ENCODE measurements at places on chromosomes 7 and 10. TPM values are rescaled to one million over a fixed set of nuclear protein-coding genes. Genes with fewer than 3 reads are reported as not detected.

DNA sequence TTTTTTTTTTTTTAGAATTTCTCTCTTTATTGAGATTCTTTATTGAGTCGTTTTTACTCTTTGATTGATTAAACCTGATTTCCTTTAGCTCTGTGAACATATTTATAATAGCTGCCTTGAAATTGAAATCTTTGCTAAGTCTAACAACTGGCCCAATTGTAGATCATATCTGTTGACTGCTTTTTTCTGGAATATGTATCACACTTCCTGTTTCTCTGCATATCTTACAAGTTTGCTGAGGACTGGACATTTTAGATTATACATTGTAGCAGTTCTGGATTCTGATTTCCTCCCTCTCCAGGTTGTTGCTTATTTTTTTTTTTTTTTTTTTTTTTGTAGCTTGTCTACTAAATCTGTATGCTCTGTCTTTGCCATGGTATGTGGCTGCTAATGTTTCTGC, 56.3 kb downstream of the PRKAR2B start:
- DNase-seq: no peak

- DNase-seq: no peak
Observed at GRCh38 chr10:12013926-12014325, 28.7 kb downstream of the UPF2 start.

- no peak for DNase-seq
Observed at GRCh38 chr10:49600046-49600445, 10.1 kb upstream of the SLC18A3 start.

PPP1R3C gene
- polyA plus RNA-seq: 40.9 TPM

GRCh38 chr7:24825931-24826661, 68.8 kb upstream of the GSDME start:
- DNase-seq: no peak

DNA sequence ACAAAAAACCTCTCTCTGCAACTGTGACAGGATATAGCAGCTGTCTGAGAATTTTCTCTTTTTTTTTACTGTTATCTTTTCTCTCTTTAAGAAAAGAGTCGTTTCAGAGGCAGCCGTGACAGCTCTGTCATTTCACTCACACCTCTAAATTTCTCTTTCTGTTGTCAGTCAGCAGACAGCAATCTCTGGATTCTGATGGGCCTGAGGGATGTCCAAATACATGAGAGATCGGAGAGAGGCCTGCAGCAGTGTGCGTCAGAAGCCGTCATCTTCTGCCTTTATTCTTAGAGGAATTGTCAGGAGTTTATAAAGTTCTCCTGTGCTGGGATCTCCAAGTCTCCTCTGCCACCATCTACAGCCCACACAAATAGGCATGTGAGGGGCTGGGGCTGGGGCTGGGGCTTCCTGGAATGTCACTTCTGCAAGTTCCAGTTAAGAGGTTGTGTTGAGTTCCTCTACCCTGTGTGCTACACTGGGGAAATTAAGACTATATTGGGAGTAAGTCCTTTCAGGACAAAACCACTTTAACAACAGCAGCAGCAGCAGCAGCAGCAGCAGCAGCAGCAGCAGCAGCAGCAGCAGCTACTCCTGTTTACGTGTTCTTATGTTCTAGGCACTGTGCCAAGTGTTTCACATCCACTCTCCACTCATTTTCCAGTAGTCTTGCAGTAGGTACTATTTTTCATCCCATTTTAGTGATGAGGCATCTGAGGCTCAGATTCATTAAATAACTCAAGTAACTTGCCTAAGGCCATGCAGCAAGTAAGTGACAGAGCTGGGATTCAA, 541.3 kb downstream of the LRMDA start:
- no peak for DNase-seq

GRCh38 chr7:17618652-17618974, 320.2 kb downstream of the AHR start:
- DNase-seq: no peak

GRCh38 chr7:131431289-131431688, 103.6 kb downstream of the MKLN1 start:
- no peak for DNase-seq

GTPBP10 gene
- 27.8 TPM for polyA plus RNA-seq

DNA sequence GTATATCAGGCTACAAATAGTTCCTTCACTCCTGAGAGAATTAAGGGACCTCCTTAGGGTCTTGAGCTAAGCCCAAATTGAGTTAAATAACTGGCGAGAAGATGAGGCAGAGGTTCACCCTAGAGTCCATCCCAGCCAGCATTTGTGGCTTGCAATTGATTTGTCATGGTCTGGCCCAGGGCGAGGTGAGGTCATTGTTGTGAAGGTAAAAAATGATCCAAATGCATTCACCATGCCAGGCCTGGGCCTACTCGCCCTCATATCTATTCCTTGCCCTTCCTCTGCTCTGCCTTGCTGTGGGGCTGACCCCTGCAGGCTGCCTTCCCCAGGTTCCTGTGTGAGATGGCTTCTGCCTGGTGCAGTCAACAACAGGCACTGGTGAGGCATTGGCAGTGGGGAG, 207.2 kb downstream of the ZNF365 start:
- DNase-seq: no peak

- no peak for DNase-seq
Observed at GRCh38 chr7:40192036-40192435, 57.2 kb downstream of the SUGCT start.

DNA sequence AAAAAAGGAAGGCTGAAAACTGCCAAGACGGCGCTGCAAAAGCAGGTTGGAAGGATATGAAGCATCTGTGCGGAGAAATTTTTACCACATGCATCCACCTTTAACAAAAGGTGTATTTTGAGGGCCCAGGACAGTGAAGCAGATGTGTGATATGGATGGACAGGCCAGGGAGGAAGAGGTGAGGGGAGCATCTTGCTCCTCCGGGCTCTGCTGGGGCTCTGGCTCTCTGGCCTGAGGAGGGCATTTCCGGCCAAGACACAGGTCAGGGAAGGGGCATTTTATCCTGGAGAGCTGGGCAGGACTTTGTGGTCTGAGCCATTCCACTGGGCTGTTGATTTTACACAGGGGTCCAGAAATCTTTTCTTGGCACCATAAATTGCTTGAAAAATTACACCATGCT, 175.1 kb downstream of the ZMYND11 start:
- no peak for DNase-seq

DNA sequence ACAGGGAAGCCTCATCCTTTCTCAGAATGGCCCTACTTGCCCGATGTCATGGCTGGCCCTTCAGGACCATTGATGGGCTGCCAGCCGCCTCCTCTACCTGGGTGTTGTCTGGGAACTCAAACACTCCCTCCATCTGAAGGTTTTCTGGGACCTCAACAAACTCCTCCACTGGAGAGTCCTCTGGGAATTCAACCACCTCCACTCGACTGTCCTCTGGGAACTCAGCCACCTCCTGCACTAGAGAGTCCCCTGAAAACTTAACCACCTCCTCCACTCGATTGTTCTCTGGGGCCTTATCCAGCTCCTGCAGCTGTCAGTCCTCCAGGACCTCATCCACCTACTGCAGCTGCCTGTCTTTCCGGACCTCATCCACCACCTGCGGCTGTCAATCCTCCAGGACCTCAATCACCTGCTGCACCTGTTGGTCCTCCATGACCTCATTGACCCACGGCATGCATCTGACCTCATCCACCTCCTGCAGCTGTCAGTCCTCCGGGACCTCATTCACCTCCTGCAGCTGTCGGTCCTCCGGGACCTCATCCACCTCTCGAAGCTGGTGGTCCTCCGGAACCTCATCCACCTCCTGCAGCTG, 37.1 kb downstream of the MAT1A start:
- DNase-seq: no peak

DNA sequence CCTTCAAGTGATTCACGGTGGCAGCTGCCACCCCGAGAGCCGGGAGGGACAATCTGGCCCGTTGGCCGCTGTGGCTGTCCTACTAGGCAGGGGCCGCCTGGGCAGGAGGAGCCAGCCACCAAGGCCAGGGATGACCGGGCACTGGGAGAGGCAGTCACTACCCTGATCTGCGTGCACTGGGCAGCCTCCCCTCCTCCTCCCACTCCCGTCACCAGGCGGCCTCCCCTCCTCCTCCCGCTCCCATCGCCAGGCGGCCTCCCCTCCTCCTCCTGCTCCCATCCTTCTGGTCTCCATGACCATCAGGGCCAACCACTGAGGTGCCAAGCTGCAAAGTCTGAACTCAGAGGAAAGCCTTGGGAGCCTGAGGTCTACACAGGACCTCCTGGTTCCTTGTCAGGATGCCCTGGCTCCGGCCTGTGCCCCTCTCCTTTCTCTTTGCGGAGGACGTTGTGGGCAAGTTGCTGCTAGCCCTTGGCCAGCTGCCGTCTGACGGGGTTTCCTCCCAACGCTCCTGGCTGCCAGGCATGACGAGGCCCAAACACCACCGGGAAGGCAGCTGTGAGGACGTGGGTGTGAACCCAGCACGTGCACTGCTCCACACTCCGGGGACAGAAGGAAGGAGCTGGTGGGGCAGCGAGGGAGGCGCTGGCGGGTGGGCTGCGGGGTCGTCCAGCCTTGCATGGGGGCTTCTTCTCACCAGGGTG, 131.1 kb downstream of the WDR37 start:
- no peak for DNase-seq

DNA sequence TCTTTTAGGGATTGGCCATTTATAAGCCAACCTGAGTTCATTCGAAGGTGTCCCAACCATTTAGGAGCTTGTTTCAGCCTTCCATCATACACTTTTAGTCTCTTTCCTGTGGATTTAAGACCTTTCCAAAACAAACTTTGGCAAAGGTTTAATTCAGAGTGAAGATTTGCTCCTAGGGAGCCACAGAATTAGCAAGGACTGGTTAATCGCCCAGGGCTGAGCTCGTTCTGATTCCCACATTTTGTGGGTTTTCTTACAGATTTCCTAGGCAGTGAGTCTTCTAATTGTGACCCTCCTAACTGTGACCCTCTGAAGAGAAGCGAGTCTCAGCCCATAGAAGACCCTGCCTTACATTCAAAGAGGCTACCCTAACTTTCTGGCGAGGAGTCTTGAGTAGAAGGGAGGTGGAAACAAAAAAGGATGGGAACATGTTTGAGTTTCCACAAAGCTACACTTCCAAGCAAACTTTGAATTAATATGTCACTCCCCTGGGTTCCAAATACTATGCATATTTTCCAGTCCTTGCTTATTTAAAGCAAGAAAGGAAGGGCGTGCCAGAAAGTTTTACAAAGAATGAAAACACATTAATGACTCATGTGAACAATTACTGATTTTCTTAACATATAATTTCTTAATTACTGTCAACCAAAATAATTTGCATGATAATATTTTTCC, 118.3 kb downstream of the ARID5B start:
- no peak for DNase-seq

ZP3 gene
- 2.5 TPM for polyA plus RNA-seq

DNA sequence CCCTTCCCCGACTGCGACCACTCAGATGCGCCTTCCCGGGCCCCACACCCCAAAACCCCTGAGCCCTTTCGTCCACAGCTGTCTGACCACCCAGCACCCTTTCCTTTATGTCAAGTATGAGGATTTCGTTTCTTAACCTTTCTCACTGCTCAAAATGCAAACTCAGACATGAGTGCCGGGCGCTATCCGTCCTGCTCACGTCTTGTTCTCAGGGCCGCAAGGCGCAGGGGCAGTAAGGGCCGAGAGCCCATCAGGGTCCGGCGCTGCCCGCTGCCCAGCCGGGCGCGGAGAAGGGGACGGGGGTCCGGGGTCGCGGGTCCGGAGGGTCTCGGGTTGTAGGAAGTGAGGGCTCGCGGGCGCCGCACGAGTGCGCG, 670 bp upstream of the RBM33 start:
- no peak for DNase-seq

DNA sequence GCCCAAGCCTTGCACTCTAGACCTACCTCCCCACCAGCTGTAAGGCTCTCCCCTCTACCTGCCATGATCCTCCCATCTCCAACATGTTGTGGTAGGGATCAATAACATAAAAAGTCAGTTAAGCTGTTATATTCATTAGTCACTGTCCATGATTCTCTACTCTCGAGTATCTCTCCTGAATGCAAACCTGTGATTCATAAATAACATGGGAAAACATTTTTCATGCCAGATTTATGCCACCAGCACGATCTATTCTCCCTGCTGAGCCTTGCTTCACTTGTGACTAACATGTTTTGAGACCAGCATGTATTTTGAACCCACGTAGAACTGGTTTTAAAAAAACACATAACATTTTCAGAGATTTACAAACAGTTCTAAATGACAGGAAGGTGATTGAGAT, 30.3 kb downstream of the TMEM168 start:
- DNase-seq: no peak

DNA sequence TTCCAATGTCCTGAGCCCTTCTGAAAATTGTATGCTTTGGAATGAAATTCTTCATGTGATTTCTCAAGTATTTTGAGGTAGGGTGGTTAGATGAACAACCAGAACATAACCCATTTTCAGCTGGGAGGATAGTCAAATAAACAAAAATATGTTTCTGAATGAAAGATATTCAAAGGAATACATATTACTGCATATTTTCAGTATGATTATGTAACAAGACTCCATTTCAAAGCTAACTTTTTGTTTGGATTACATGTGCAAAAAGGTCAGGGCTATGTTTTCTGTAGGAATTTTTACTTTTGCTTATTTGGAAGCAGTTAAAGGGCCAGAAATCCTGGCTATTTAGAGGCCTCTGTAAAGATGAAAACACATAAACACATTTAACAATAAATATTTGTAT, 27.7 kb downstream of the CDK6 start:
- no peak for DNase-seq

All from right renal cortex interstitium (tissue), 3 donors.